ENCODE measurements at places on chromosomes 3 and 15. TPM values are rescaled to one million over a fixed set of nuclear protein-coding genes. Genes with fewer than 3 reads are reported as not detected.
A peak's percentile ranks its signal among the peaks of the same experiment; 100 is the strongest.

Gene ERICH6
- total RNA-seq, result not detected

Gene SAMD7
- not detected for total RNA-seq

Gene GOLGA8G
- not detected for total RNA-seq

- H3K27me3 ChIP-seq, result peaks cover 24% of the 10 kb centered on the region
- H3K4me1 ChIP-seq, result no peaks in the 10 kb centered on the region
- DNase-seq, result no peak
- H3K4me3 ChIP-seq, result no peak overlapping the region
- H3K36me3 ChIP-seq, result no peaks in the 10 kb centered on the region
Observed at GRCh38 chr3:186663361-186664118, 2.3 kb upstream of the HRG start.

DNA sequence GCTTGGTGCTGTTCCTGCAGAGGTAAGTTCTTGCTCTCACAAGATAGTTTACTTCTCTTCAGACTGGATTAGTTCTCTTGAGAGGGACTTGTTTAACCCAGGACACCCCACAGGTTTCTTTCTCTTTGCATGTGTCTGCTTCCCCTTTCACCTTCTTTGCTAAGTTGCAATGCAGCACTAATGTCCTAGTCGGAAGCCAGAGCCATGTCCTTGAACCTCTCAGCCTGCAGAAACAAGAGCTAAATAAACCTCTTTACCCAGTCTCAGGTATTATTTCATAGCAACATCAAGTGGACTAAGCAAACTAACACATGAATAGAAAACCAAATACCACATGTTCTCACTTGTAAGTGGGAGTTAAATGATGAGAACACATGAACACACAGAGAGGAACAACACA, 915.2 kb downstream of the NSUN3 start:
- no peak overlapping the region for H3K4me3 ChIP-seq
- DNase-seq, result peak; percentile 12
- peaks cover 29% of the 10 kb centered on the region for H3K27me3 ChIP-seq

DNA sequence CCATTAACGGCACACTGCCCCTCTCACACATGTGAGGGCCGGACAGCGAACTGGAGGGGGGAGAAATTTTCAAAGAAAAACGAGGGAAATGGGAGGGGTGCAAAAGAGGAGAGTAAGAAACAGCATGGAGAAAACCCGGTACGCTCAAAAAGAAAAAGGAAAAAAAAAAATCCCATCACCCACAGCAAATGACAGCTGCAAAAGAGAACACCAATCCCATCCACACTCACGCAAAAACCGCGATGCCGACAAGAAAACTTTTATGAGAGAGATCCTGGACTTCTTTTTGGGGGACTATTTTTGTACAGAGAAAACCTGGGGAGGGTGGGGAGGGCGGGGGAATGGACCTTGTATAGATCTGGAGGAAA, 1.5 kb downstream of the SOX2 start:
- peaks cover 35% of the 10 kb centered on the region for H3K4me1 ChIP-seq
- H3K27me3 ChIP-seq, result peaks cover 99% of the 10 kb centered on the region
- no peaks in the 10 kb centered on the region for H3K36me3 ChIP-seq
